ENCODE measurements at places on chromosomes 12 and 14.

GRCh38 chr12:84315926-84316325, 596.7 kb downstream of the SLC6A15 start:
- no peak for DNase-seq

GRCh38 chr12:49341777-49342065, 4.7 kb upstream of the C1QL4 start:
- no peak for DNase-seq

GRCh38 chr12:132277374-132277941, 51.9 kb downstream of the GALNT9 start:
- no peak for DNase-seq

DNA sequence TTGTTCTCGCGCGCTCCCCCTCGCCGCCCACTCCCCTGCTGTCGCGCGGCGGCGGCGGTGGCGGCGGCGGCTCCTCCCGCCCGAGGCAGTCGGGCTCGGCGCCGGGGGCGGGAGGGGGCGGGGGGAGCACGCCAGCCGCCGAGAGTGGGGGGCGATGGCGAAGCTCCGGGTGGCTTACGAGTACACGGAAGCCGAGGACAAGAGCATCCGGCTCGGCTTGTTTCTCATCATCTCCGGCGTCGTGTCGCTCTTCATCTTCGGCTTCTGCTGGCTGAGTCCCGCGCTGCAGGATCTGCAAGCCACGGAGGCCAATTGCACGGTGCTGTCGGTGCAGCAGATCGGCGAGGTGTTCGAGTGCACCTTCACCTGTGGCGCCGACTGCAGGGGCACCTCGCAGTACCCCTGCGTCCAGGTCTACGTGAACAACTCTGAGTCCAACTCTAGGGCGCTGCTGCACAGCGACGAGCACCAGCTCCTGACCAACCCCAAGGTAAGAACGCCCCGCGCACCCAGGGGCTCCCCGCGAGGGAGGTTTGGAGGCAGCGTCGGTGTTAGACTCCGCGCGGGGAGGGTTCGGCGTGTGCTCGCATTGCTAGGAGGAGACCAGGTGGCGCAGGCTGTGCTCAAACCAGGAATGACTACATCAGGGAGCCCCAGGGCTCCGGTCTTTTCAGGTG, 629 bp downstream of the KCNMB4 start:
- peak; percentile 38 for DNase-seq

- no peak for DNase-seq
These were observed 56.4 kb downstream of the MON2 start for GRCh38 chr12:62522984-62523383.

- DNase-seq, result peak; percentile 41
These were observed 24.8 kb downstream of the CLECL1 start for GRCh38 chr12:9707864-9708808.

GRCh38 chr12:52086944-52087835, 7.7 kb downstream of the SMIM41 start:
- DNase-seq, result no peak

DNA sequence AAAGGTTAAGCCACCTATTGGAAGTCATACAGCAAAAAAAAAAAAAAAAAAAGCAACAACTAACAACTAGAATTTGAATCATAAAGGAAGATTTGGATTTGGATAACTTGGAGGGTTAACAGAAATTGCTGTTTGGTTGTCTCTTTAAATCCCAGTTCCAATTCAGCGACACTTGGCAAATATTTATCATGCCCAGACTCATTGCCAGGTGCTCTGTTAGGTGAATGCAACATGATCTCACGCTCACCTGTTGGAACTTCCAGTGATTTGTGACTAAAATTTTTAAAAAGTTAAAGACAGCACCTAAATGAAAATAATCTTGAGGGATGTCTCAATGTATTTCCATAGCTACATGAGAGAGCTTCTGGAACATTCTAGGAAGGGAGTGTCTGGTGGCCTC, 103.7 kb downstream of the TBX3 start:
- no peak for DNase-seq

- DNase-seq, result no peak
These were observed 116.0 kb downstream of the CACNA1C start for GRCh38 chr12:2168808-2169207.

GRCh38 chr12:110555577-110556406, 27.3 kb downstream of the PPTC7 start:
- DNase-seq, result peak; percentile 50

DNA sequence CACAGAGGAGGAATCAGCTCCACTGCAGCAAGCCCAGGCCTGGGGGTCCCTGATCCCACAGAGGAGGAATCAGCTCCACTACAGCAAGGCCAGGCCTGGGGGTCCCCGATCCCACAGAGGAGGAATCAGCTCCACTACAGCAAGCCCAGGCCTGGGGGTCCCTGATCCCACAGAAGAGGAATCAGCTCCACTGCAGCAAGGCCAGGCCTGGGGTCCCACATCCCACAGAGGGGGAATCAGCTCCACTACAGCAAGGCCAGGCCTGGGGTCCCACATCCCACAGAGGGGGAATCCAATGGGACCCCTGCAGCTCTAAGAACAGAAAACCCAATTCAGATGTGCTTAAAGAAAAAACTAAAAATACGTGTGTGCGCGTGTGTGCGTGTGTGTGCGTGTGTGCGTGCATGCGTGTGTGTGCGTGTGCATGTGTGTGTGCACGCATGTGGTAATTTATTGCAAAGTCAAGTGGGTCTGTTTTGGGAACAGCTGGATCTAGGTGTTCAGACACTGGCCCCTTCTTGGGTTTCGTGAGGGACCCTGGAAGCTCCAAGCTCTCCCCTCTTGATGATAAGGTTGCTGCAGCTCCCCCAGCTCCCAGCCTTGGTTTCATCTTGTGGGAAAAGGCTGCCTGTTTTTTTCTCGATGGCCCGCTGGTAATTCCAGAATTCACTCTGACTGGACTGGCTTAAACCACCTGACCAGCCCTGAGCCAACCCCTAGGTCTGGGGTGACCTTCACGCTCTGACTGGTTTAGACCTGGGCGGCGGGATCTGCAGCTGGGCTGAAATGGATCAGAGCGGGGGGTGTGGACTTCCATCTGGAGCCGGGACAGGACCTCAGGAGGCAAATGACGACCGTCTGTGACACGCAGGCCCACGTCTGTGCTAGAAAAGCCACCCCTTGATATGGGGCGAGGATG, 47.1 kb downstream of the GALNT9 start:
- DNase-seq, result no peak

GRCh38 chr14:68820999-68821683, 28.3 kb upstream of the ZFP36L1 start:
- DNase-seq, result no peak

- DNase-seq, result no peak
These were observed 137.6 kb downstream of the GRIN2B start for GRCh38 chr12:13843841-13844240.

DNA sequence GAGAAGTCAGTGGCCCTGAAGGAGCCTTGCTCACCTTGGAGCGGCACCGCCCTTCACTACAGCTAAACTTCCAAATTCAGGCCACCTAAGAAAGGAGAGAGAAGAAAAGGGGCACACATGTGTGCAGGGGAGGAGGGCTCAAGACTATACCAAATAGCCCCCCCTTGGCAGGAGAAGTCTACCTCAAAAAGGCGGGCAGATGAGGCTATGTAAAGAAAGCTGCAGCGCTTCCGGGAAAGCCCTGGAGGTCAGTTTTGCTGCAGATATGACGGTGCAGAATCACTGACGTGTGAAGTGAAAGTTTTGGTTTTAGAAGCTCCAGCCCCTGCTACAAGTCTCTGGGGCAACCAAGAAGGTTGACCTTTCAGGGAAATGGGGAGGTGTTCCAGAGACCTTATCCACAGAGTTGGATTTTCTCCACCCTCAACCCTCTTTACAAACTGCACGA, 48.2 kb upstream of the PNMA1 start:
- DNase-seq, result no peak

DNA sequence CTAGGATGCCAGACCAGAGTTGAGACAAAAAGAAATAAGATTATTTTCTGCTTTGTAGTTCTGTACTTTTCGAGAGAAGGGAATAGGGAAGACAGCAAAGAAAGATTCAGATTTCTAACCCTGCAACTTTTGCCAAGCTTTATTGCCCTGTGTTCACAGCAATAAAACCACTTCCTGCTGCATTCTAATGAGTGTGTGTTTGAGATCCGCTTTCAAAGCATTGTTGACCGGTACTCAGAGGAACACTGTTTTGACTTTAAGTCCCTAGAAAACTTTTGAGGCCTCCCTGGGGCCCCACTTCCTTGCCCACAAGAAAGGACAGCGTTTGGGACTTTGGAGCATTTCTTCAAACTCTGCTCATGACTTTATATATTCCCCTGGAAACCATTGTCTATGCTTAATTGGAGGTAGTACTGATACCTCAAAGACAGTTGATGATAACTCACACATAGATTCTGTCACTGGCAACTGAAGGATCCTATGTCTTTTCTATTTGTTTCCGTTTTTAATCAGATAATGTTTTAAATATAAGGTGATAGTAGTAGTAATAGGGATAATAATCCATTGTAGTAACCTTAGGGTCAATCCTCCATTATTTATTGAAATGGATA, 1.3 kb downstream of the RNASE6 start:
- no peak for DNase-seq

GRCh38 chr12:45849289-45849688, 119.8 kb downstream of the ARID2 start:
- no peak for DNase-seq

GRCh38 chr12:40988355-40988754, 199.8 kb upstream of the PDZRN4 start:
- DNase-seq, result no peak

DNA sequence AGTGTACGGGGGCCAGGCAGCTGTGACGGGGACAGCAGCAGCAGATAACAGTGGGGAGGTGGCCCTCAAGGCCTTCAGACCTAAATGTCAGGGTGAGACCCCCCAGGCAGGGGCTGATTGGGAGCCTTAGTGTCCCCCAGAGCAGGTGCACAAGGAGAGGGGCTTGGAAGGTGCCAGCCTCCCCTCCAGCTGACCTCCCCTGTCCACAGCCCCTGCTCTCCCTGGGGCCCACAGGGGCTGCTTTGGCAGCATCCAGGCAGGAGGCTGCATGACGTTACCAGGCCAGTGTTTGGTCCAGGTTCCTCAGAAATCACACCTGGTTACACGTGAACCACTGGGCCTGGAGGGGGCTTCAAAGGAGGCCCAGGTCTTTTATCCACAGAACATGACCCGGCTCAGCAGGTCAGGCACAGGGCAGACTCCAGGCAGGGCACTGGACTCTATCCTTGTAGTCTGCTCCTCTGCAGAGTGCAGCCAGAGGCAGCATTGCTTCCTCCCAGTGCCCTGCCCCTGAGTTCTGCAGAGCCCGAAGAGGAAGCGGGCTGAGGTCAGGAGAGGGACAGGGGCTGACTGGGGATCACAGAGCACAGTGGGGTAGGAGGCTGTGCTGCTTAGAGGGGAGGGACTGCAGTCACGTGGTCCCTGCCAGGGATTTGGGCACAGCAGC, 2.6 kb upstream of the TRMT61A start:
- no peak for DNase-seq

GRCh38 chr12:70448371-70448770, 82.3 kb downstream of the KCNMB4 start:
- DNase-seq, result no peak

- no peak for DNase-seq
These were observed 208.8 kb downstream of the VRK1 start for GRCh38 chr14:97005934-97006333.

DNA sequence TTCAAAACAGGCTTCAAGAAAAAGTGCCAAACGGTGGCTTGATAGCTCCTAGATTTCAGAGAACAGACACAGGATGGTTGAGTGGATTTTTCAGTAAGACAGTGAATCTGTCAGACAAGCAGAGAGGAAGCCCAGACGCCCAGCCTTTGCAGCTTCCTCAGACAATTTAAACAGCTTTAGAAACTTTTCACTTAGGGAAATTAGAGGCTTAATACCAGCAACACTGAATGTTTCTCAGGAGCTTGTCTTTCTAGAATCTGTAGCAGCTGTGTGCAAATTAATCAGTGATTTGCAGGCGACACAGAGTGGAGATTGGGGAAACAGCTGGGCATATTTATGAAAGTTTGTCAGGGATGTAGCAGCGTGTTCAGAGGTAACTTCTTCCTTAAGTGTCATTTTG, 362.1 kb downstream of the GALC start:
- DNase-seq, result no peak

- DNase-seq, result no peak
These were observed 313.9 kb downstream of the BCL11B start for GRCh38 chr14:98958048-98958631.

- DNase-seq, result no peak
These were observed 114.9 kb upstream of the NOS1 start for GRCh38 chr12:117476341-117476740.

GRCh38 chr14:32460267-32460666, 131.2 kb downstream of the AKAP6 start:
- DNase-seq, result no peak

DNA sequence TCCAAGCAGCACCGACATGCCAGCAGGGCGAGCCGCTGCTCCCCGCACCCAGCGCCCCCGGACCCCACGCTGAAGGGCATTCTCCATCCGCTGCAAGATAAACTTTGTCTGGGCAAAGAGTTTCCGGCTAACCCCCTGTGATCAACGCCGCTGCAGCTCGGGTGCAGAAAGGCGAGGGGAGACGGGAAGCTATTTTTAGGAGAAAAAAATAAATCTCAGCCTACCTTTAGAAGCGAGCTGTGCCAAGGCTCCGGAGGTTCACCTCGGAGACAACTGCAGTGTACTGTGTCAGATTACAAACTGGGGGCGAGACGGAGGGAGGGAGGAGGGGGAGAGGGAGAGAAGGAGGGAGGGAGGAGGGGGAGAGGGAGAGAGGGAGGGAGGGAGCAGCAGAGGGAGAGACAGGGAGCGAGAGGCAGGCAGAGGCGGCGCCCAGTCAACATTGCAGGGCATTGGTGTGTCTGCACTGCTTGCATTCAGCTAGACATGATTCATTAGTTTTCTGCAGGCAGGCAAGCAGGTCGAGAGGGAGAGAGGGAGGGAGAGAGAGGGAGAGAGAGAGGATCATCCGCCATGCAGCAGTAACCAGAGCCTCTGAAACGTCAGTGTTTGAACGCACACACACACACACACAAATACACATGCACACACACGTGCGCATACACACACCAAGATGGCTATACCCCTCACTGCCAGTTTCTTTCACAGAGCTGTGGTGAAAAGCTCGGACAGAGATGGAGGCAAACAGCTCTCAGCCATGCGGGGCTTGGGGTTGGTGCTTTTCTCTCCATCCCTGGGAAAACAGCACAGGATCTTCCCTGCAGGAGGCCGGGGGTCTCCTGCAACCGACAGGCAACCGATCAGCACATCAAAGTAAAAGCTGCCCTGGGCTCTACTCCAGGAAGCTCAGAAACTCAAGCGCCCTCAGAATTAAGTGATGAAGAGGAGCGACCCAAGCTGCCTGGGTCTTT, at the start of gene RIMBP2:
TSS of gene RIMBP2 (minus strand) at position 302 of the 971 bp plus-strand sequence. CDS start 237,286 bp downstream, outside the sequence.
- no peak for DNase-seq

DNA sequence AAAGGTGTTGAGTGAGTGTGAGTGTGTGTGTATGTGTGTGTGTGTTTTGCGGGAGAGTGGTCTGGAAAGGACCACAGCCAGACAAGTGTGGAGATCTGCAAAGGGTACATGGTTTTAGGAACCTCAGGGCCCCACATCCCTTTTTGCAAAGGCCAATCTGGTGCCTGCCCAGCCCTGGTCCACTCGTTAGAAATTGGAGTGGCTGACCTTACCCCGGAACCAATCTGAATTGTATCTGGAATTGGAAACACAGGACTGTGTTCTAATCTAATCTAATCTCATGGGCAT, 11.3 kb upstream of the TBX3 start:
- DNase-seq, result no peak

- no peak for DNase-seq
These were observed 37.7 kb downstream of the NCOR2 start for GRCh38 chr12:124529565-124530276.
